Amygdala (tissue), 56 donors: ENCODE measurements at places on chromosomes 1 and 21.

- DNase-seq: no peak
Measured at GRCh38 chr1:210764536-210764935, 369.4 kb downstream of the KCNH1 start.

DNA sequence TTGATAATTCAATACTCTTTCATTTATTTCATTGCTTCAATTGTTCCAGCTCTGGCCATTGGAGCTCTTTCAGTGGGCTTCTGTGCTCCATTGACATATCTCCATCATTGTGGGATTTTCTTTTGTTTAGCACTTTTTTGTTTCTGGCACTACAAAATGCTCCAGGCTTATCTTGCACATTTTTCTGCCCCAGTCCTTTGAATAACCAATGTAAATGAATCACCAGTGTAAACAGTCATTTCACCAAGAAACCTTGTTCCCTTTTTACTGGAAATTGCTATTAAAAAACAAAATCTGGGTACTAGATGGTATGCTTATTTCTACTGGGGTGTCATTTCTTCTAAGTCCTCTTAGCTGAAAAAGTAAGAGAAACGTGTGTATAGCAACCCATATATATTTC is 173.0 kb upstream of the LYPLAL1 start:
- no peak for DNase-seq

- no peak for DNase-seq
Measured at GRCh38 chr1:165487921-165488320, 43.0 kb upstream of the RXRG start.

- no peak for DNase-seq
Measured at GRCh38 chr1:206702803-206703202, 18.1 kb downstream of the MAPKAPK2 start.

DNA sequence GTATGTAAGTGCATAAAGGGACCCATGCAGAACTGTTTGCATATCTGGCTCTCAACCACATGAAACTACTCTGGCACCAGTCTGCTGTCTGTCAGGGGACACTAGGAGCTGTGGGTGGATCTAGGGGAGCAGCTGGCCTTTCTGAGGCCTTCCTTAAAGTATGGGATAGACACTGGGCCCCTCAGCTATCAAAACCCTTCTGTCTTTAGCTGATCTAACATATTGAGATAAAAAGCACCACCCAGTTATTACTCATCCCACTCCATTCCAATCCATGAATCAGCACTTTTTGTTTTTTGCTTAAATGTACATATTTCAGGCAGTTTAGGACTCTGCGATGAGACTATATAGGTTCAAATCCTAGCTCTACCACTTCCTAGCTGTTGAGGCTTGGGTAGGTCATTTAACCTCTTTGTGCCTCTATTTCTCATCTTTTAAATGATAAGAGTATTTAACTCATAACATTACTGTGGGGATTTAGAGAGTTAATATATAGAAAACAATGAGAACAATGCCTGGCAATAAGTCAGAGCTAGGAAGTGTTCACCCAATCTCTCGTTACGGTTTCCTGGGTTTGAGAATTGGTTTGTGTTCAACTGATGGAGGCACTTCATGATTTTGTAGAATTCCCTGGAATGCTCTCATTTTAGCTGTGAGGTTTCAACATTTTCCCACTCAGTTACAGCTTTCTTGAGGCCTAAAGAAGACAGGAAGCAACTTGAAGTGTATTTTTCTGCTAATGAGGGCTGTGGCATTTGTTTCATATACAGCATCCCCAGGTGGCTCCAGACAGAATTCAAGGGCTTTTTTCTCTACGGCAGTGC is 68.9 kb downstream of the LRIG2 start:
- no peak for DNase-seq

GRCh38 chr21:30189773-30190172 is 23.2 kb upstream of the CLDN17 start:
- DNase-seq: no peak
